ENCODE measurements at places on chromosomes 7 and 10. TPM values are rescaled to one million over a fixed set of nuclear protein-coding genes. Genes with fewer than 3 reads are reported as not detected.

- H3K27me3 ChIP-seq = no peaks in the 10 kb centered on the region
- no peaks in the 10 kb centered on the region for H3K4me1 ChIP-seq
- no peaks in the 10 kb centered on the region for H3K36me3 ChIP-seq
- no peak for DNase-seq
Observed at GRCh38 chr10:87615856-87616255, 43.8 kb upstream of the PAPSS2 start.

- peaks cover 58% of the 10 kb centered on the region for H3K36me3 ChIP-seq
- no peaks in the 10 kb centered on the region for H3K4me1 ChIP-seq
- no peak overlapping the region for H3K4me3 ChIP-seq
- DNase-seq = no peak
Observed at GRCh38 chr10:878895-879294, 52.6 kb downstream of the LARP4B start.

- no peak for DNase-seq
- no peak overlapping the region for H3K27ac ChIP-seq
- no peaks in the 10 kb centered on the region for H3K27me3 ChIP-seq
- H3K36me3 ChIP-seq = no peaks in the 10 kb centered on the region
- no peak overlapping the region for H3K4me3 ChIP-seq
- peaks cover 4% of the 10 kb centered on the region for H3K4me1 ChIP-seq
Observed at GRCh38 chr7:147519062-147519461, 1071.5 kb upstream of the C7orf33 start.

DNA sequence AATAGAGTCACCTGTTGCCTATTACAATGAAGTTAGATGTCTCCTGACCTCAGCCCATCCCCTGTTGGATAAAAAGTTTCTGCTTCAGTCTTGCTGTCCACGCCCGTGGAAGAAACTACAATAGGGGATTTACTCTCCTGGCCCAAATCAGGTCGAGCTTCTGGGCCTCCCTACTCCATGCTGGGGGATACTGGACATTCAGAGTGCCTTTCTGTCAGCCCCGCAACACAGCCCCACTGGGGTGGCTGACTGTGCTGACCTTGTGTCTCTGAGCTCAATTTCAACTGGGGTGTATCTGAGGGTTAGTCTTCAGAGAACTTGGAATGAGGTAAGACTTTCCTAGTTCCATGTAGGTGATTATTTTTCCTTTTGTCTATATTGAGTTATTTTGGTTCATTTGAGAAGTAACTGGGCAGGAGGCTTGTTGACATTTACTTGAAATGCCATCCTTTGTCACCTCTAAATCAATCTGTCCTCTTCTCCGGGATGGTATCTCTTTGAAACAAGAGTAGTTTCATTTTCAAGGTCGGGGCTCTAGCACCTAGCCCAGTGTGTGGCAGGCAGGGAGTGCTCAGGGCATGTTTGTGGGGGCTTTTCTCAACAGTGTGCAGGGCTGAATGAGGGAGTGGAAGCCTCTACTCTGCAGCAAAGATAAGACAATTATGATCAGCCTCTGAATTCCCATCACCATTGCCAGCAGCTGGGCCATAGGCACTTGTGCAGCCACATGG is 17.7 kb upstream of the CXCL12 start:
- H3K36me3 ChIP-seq = no peaks in the 10 kb centered on the region
- H3K4me1 ChIP-seq = no peaks in the 10 kb centered on the region
- H3K27me3 ChIP-seq = peaks cover 12% of the 10 kb centered on the region
- DNase-seq = no peak
- no peak overlapping the region for H3K27ac ChIP-seq

The IFIT1B gene
- polyA plus RNA-seq = 0.03 TPM

DNA sequence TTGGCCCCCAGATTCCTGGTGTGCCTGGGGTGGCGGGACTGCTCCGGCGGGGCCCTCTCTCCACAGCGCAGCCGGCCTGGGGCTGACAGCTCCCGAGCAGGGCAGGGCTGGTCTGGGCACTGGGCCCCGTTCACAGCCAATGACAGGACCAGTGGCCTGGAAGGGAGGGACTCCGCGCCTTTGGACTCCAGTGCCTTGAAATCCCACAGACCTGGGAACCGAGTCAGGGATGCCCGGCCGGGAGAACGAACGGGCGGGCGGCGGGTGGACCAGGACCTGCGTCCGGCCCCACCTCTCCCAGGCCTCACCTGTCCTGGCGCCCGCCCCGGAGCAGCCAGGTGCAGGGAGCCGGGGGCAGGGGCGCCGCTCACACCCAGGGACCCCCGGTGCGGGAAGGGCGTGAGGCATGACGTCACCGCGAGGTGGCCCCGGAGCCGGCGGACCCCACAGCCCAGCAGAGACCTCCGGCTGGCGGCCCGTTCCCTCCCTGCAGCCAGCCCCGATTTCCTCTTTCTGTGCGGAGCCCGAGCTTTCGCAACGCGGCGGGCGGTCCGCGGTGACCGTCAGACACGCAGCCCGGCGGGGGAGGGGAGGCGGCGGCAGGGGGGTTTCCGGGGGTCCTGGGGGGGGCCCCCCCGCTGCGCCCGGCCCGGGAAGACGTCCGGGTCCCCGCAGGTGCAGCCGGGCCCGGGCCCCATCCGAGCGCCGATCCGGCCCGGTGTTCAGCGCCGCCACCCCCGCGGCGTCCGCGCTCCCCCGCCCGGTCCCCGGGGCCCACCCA is 743 bp downstream of the ADAP1 start:
- H3K27ac ChIP-seq = no peak overlapping the region
- peak overlapping the region; percentile 42 for H3K4me3 ChIP-seq
- peaks cover 11% of the 10 kb centered on the region for H3K27me3 ChIP-seq
- no peaks in the 10 kb centered on the region for H3K36me3 ChIP-seq
- DNase-seq = peak; percentile 88

- H3K27me3 ChIP-seq = no peaks in the 10 kb centered on the region
- DNase-seq = peak; percentile 71
- no peak overlapping the region for H3K27ac ChIP-seq
- H3K36me3 ChIP-seq = no peaks in the 10 kb centered on the region
- H3K4me1 ChIP-seq = peaks cover 5% of the 10 kb centered on the region
- no peak overlapping the region for H3K4me3 ChIP-seq
Observed at GRCh38 chr7:74012842-74013249, 15.1 kb upstream of the ELN start.

The SERPINE1 gene
- polyA plus RNA-seq = 4,174 TPM

DNA sequence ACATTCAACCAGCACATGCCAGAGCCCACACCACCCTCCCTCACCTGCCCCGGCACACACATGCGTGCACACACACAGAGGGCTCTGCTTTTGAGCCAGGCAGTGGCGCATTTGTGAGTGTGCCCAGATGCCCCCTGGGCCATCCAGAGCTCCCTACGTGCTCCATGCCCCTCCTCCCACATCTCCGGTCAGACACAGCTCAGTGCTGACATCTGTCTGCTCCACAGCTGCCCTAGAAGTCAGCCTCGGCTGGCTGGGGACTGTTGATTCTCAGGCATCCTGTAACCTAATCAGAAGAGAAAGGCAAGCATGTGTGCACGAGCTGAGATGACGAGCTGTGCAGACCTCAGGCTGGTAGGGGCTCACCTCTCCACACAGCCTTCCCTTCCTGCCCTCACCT is 135.1 kb downstream of the ZMIZ1 start:
- H3K4me1 ChIP-seq = peaks cover 7% of the 10 kb centered on the region
- no peaks in the 10 kb centered on the region for H3K27me3 ChIP-seq
- DNase-seq = peak; percentile 92
- peaks cover 37% of the 10 kb centered on the region for H3K36me3 ChIP-seq
- peak overlapping the region; percentile 29 for H3K27ac ChIP-seq

GRCh38 chr10:133529576-133529946 is 2.4 kb downstream of the CYP2E1 start:
- H3K4me3 ChIP-seq = no peak overlapping the region
- H3K27me3 ChIP-seq = peaks cover 61% of the 10 kb centered on the region
- no peak overlapping the region for H3K27ac ChIP-seq
- DNase-seq = no peak
- no peaks in the 10 kb centered on the region for H3K36me3 ChIP-seq

- DNase-seq = no peak
- H3K27me3 ChIP-seq = no peaks in the 10 kb centered on the region
- H3K4me3 ChIP-seq = no peak overlapping the region
- H3K27ac ChIP-seq = no peak overlapping the region
- no peaks in the 10 kb centered on the region for H3K4me1 ChIP-seq
- H3K36me3 ChIP-seq = no peaks in the 10 kb centered on the region
Observed at GRCh38 chr10:52551046-52551445, 221.5 kb downstream of the MBL2 start.

DNA sequence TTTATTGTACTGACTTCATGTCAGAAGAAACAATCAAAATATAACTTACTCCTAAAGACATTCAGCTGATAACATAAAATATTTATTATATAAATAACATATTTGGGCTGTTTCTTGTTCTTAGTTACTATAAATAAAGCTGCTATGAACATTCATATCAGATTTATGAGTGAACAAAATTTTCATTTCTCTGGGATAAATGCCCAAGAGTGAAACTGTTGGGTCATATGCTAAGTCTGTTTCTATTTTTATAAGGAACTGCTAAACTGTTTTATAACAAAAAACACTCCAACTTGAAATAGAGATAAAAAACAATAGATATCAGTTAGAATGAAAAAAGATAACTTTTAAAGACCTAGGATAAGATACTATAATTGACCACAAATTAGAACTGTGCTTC is 26.5 kb upstream of the CC2D2B start:
- no peak for DNase-seq
- H3K4me1 ChIP-seq = no peaks in the 10 kb centered on the region
- no peak overlapping the region for H3K27ac ChIP-seq
- no peaks in the 10 kb centered on the region for H3K27me3 ChIP-seq

DNA sequence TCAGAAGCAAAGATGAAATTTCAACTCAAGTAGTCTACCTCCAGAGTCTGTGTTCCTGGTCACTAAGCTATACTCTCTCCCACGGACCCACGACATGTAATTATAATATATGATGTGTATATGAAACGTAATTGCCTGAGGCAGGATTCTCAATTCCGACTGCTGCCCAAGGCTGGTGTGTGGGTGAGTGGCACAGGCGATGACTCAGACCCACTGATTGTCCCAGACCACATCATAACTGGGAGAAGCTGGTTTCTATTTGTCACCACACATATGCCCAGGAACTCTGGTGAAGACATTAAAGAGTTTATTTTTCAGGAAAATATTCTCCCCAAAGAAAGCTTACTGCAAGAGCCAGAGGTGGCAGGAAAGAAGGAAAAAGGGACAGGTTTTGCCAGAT is 219.3 kb downstream of the JAZF1 start:
- H3K4me1 ChIP-seq = no peaks in the 10 kb centered on the region
- DNase-seq = no peak
- no peak overlapping the region for H3K4me3 ChIP-seq
- H3K27me3 ChIP-seq = no peaks in the 10 kb centered on the region
- no peaks in the 10 kb centered on the region for H3K36me3 ChIP-seq
- no peak overlapping the region for H3K27ac ChIP-seq

DNA sequence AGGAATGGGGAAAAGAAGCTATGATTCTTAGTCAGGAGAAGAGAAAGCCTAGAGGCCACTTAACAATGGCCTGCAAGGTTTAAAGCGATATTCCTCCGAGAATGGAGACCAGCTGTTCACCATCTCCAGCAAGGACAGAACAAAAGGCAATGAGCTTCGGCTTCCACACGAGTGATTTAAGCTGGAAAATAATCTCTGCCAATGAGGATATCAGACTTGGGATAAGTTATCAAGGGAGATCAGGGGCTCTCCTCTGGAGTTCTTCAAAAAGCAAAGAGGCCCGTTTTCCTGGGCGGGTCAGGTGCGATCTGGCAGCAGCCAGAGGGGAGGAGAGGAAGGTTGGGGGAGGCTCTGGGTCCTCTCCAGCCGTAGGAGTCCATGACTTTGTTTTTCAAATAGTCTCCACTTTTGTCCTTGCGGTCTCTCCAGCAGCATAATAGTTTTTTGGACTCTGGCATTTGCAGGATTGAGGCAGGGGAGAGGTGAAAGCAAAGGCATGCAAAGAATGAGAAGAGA is 211.3 kb downstream of the SKIDA1 start:
- no peaks in the 10 kb centered on the region for H3K36me3 ChIP-seq
- no peak overlapping the region for H3K27ac ChIP-seq
- H3K27me3 ChIP-seq = no peaks in the 10 kb centered on the region

DNA sequence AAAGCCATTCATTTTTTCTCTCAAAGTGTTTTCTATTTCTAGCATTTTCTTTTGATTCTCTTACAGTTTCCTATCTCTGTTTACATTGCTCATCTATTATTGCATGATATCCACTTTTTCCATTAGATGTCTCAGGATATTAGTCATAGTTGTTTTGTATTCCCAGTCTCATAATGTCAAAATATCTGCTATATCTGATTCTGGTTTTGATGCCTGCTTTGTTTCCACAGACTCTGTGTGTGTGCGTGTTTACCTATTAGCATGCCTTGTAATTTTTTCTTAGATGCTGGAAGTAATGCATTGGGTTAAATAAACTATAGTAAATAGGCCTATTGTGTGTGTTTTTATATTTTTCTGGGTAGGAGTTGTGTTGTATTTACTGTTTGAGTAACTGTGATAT is 1126.3 kb downstream of the SORCS1 start:
- no peak for DNase-seq
- H3K27ac ChIP-seq = no peak overlapping the region
- H3K36me3 ChIP-seq = no peaks in the 10 kb centered on the region
- H3K4me3 ChIP-seq = no peak overlapping the region

DNA sequence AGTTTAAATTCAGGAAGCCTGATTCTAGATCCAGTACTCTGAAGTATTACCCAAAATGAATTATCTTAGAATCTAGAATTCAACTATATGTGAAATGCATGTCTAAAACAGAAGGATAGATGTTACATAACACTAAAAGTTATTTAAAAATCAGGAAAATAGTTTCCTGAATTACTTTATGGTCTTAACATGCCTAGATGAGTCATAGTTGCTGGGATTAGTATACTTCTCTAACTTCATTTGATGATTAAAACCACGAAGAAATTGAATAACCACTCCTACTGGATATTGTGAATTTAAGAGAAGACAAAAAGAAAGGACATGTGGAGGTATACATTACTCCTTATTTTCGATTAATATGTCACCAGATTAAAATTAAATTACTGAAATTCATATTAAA is 65.5 kb downstream of the ATAD1 start:
- DNase-seq = no peak
- H3K27ac ChIP-seq = no peak overlapping the region
- peaks cover 15% of the 10 kb centered on the region for H3K4me1 ChIP-seq
- no peaks in the 10 kb centered on the region for H3K27me3 ChIP-seq
- no peak overlapping the region for H3K4me3 ChIP-seq

The SCIN gene
- 0.02 TPM for polyA plus RNA-seq

The FAM25C gene
- polyA plus RNA-seq = not detected

The SPDYE9 gene
- polyA plus RNA-seq = not detected

- H3K36me3 ChIP-seq = peaks cover 54% of the 10 kb centered on the region
- H3K4me1 ChIP-seq = no peaks in the 10 kb centered on the region
Observed at GRCh38 chr10:12181065-12181775, 14.5 kb downstream of the NUDT5 start.

GRCh38 chr10:70069346-70069745 is 16.7 kb downstream of the MACROH2A2 start:
- H3K4me3 ChIP-seq = no peak overlapping the region
- H3K4me1 ChIP-seq = no peaks in the 10 kb centered on the region
- H3K36me3 ChIP-seq = peaks cover 3% of the 10 kb centered on the region
- no peak overlapping the region for H3K27ac ChIP-seq

- no peak overlapping the region for H3K4me3 ChIP-seq
- H3K27ac ChIP-seq = peak overlapping the region; percentile 40
- peaks cover 3% of the 10 kb centered on the region for H3K4me1 ChIP-seq
- no peak for DNase-seq
Observed at GRCh38 chr10:89003344-89003743, 12.7 kb downstream of the FAS start.
